ENCODE measurements at places on chromosomes 4 and X. TPM values are rescaled to one million over a fixed set of nuclear protein-coding genes. Genes with fewer than 3 reads are reported as not detected.

Gene SLC9A7
- total RNA-seq = 7.9 TPM

- DNase-seq = no peak
These were observed 779.9 kb upstream of the FTHL17 start for GRCh38 chrX:31851761-31852160.

- DNase-seq = peak; percentile 50
These were observed 632 bp downstream of the CCSER1 start for GRCh38 chr4:90127706-90128345.

Gene FAM9C
- not detected for total RNA-seq

DNA sequence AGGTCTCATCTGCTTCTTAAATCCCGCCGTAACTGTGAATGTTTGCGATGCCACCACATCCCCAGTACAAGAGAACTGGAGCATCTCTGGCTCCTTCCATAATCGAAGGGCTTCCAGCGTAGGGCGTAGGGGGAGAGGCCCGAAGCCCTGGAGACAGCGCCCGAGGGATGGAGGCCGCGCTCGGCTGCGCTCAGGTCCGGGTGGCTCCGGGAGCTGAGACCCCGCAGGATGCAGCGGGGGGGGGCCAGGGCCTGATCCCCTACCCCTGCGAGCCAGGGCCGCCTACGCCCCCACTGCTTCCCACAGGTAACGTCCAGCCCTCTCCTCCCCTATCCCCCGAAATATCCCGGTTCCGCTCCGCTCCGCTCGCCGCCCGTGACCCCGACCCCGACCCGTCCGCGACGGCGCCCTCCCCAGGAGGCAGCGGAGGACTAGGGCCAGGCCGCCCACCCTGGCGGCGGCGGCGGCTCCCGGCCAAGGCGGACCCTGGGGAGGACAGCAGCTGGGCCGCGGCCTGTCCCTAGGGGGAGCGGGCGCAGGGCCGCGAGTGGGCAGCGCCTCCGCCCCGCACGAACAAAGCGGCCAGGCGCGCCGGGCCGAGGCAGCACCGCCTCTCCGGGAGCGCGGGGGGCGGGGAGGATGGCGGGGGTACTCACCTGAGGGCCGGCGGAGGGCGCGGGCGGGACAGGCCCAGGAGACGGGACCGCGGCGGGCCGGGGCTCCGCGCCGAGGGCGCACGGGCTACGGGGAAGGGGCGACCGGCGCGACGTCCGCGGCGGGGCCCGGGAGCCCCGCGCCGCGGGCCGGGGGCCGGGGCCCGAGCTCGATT lies 723 bp downstream of the WDFY3 start:
- peak; percentile 68 for DNase-seq

Gene NUDT11
- 0.53 TPM for total RNA-seq

Gene MFAP3L
- 7.2 TPM for total RNA-seq

Gene ZNF280C
- 5.6 TPM for total RNA-seq

Gene DOK7
- total RNA-seq = 4.0 TPM

Gene CCDC149
- total RNA-seq = 23.8 TPM

Gene BTC
- 2.9 TPM for total RNA-seq

Gene DCX
- total RNA-seq = not detected

DNA sequence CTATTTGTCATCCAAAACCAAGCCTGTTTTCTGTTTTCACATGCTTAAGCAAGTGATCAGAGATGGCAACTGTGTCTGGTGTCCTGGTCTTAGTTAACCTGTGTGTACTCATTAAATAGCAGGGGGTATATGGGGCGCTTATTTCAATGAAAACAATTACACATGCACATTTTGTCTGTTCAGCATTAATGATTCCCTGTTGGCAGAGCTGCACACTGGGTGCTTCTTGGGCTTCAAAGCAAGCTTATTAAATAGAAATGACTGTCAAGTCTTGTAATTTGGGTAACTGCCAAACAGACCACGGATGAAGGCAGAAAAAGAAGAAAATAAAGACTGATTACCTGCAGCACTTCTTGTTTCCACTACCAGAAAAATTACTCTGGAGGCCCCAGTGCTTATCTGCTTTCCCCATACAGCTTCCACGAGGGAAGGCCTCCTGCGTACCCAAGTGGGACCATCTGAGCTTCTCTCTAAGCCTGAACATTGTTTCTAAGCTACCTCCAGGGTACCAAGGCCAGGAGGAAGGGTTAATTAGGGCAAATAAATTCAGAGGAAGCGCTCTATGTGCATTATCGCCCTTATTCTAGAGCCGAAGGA lies 107.2 kb upstream of the TBL1X start:
- DNase-seq = no peak

Gene GPR173
- 0.56 TPM for total RNA-seq

Gene H2BW1
- not detected for total RNA-seq
